ENCODE measurements at places on chromosomes 2 and 18.

- DNase-seq: no peak
Observed at GRCh38 chr2:167331636-167332232, 443.5 kb downstream of the XIRP2 start.

DNA sequence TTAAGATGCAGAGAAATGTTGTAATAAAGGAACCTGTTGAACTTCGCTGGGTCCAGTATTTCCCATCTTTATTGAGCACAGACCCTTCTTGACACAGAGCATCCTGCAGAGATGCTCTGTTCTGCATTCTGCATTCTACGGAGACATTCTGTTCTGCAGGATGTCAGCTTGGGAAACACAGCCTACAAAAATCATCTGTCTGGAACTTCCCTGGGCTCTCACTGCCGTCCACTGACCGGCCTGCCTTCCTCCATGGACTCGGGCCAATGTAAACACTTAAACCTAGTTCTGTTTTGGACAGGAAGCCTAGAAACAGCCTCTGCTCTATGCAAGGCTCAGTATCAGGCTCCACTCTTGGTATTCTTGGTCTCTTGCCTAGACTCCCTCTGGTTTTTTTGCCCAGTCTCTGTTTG, 90.0 kb upstream of the PPP1CB start:
- DNase-seq: no peak

DNA sequence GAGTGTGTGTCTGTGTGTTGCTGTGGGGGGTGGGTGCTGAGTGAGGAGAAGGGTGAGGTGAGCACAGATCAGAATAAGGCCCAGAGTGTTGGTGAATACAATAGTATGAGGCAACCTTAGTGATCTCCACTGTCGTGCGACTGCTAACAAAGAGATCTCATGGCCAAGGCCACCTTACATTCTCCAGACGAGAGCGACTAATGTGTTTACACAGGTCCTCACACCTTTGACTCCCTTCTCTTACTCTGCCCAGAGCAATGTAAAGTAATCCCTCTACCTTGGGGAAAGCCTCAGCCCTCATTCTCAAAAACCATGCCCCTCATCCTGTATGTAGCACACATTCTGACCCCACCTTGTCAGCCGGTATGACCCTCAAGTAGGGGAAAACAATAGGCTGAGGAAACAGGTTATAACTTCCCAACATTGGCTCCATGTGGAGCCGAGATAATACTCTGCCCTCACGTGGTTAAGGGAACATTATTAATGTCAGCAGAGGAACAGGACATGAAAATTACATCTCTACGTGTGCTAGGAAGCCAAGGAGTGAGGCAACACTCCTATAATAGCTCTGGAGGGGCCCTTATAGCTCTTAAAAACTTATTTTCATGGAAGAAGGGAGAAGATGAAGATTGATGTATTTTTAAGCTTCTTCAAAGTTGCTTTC, 323.0 kb upstream of the NT5C1B start:
- DNase-seq: no peak

DNA sequence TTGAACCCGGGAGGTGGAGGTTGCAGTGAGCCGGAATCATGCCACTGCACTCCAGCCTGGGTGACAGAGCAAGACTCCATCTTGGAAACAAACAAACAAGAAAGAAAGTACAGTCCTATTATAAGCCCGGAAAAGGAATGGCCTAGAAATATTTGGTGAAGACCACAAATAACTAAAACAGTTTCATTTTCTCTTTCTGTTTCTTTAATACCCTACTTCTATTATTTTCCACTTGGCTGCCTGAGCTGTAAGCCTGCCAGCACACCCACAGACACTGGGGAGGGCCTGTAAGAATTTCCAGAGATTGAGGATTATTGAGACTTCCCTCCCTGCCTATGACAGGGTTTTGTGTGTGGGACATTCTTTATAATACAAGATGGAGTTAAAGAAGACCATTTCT, 188.0 kb upstream of the DCC start:
- DNase-seq: no peak

DNA sequence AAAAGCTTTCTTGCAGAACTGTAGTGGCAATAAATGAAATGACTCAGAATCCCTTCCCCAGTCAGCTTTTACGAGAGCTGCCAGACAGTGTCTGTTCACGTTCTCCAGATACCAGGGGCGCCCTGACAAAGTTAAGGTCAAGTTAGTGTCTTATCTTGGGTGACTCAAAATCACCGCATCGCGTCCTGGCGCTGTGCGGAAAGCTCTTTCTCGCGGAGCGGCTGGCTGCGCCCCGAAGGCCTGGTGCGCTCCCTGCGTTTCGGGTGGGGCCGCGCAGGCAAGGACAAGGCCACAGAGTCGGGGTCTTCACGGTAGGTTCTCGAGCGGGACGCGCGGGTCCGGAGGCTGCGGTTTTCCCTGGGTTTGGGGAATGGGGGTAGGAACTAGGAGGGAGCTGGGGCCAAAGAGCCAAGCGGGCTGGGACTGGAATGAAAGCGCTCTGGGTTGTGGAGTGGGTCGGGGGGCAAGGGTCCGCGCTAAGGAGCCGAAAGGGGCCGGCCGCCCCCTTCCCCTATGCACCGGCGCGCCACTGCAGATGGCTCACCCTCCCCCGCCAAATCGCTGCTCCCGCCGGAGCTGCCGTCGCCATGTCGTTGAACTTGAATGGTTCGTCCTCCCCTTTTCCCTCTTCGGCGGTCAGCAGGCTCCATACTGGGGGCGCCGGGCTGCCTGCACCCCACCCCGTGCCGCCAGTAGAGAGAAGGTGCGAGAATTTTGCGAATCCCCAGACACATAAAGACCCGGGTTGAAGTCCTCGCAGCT, 2.6 kb upstream of the HOXD11 start:
- no peak for DNase-seq

DNA sequence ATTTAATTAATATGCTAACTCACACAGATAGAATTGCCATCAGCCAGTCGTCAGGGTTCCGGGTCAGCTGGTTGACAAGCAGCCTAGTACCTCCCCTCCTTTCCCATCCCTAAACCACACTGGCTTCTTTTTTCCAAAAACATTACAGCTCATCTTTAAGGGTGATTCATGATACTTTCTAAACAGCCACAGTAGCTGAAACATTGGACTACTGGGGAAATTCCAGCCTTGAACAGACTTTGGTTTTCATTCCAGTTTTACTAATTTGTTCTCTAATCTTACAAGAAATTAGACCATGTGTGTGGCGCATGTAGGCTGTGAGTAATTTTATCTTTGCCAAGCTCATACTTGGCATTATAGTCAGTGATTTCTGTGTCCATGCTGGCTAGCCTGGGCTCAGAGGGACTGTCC, 110.8 kb downstream of the FMNL2 start:
- no peak for DNase-seq

DNA sequence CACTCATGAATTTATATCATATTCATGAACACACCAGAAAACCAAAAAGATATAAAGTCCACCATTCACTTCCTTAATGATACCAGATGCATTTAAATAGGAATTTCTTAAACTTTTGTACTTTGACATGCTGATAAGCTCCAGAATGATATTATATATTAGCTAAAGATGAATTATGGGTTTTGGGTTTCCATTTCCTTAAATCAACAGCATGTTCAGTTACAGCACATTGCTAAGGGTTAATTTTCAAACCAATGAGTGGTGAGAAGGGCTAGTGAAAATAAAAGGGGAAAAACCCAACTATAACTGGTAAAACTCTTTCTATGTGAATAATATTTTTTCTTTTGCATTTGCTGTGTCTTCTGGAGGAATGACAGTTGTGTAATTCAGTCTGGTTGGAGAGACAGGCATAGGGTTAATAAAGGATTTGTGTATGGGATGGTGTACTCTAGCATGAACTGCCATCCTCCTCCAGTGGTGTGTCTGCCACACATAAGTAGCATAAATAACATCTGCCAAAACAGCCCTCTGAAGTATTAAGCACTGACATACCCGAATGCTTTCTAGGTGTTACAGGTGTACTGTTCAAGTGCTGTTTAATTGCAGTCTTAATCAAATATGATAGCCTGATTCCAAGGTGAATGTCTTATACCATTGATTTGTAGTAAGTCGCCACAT, 19.3 kb upstream of the CPS1 start:
- DNase-seq: no peak

DNA sequence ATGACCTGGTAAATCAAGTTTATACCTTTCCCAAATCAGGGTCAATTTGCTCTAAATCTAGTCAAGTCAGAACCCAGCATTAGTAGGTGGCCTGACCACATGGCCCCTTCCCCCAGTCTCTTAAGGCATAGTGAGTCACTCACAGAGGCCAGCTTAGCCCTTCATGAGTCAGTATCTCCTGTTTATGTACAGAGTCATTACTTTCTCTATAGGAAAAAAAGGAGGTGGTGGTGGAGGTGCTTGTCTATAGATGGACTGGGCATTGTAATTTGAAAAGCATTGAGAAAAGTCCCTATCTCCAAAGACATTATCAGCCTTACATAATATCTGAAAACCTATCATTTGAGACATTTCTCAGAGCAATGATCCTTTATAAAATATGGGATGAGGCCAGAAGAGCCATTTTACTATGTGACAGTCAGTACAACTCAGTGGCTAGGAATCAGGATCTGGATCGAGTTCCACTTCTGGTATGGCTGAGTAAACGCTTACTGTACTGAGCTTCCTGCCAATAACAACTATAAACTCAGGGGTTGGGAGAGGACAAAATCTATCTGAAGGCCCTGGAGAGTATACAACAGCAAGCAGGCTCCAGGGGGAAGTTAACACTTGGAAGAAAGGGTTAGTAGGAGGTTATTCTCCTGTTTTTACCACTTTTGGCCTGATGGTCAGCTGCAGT, 22.5 kb upstream of the SIGLEC15 start:
- DNase-seq: peak; percentile 21

DNA sequence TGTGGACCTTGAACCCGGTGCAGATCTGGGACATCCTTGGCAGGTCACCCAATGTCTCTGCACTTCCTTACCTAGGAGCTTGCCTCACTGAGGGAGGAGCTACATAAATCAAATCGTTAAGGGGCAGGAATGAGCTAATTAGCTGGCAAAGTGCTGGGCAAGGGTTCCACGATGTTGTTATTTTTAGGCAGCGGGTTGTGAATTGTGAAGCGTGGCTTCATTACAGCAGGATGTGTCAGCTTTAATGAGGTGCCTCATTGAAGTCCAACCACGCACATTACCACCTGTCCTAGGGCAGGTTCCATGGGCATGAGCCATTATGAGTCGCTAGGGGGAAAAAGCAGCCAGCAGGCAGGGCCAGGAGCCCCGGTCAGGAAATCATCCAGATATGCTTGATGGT, 127.0 kb upstream of the AGAP1 start:
- no peak for DNase-seq

DNA sequence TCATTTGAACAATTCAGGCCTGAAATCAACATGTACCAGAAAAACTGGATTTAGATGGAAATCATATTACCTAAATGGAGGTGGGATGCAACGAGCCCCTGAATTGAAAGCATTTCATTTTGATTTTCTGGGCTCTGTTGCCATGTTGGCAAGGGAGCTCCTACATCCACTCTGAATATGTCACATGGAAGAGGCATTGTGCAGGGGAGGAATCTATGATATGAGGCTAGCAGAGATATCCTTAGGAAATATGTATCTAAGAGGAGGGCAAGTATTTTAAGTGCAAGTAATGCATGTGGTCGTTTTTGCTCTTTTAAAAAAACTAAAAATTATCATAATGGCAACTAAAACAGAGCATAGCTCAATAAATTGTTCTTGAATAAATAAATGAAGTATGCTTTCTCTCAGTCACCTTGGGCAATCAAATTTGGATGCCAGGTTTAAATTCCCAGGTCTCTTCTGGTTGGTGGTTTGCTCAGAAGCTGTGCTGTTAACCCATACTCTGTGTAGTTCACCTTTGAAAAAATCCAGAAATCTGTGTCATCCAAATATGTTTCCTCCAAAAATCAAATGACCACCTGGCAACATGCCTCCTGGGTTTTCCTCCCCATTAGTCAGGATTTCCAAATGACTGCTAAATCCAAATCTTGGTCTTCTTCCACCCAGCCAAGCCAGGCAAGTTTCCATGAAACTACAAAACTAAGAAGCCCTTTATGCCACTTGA, 6.5 kb upstream of the LGALSL start:
- no peak for DNase-seq

Measured in activated CD4-positive, alpha-beta T cell treated with anti-CD3 and anti-CD28 coated beads, Interleukin-2, amount 50 U/mL, for 48 hours (primary cell).